ENCODE measurements at places on chromosomes 16 and 17.

GRCh38 chr16:29734786-29735185 lies 11.0 kb downstream of the C16orf54 start:
- DNase-seq, result no peak

- no peak for DNase-seq
Observed at GRCh38 chr17:70857351-70857750, 688.0 kb downstream of the KCNJ2 start.

GRCh38 chr16:2496223-2497115 lies 17.3 kb upstream of the ATP6V0C start:
- DNase-seq, result no peak

GRCh38 chr16:27361987-27362386 lies 40.0 kb upstream of the IL21R start:
- no peak for DNase-seq

DNA sequence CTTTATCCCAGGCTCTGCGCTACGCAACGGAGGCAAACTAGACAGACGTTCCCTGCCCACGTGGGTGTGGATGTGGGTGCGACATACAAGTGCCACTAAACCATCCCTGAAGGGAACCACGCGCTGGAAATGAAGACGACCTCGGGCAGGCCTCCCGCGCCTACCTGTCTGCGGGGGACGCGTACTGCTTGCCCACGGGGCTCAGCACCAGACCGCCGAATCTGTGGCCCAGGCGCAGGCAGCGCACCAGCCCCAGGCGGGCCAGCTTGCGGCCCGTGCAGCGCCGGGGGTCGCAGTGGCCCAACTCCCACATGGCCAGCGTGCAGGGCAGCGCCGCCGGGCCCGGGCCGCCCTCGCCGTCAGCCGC lies 480 bp downstream of the TSR3 start:
- DNase-seq, result no peak

DNA sequence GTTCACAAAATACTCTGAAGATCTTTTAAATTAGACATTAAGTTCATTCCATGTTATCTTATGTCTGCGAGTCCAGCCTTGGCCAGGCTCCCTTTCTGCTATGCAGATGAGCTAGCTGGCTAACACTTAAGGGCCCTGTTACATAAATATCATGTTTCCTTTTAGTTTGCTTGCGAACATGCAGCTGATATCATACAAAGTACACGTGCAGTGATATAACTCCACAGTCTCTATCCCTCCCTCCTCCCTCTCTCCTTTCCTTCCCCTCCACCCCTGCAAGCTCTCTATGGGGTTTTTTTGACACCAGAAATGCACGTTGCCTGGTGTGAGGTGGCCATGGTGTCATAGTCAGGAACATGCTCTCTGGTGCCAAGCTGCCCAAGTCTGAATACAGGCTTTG lies 46.1 kb downstream of the ARHGAP17 start:
- DNase-seq, result no peak

DNA sequence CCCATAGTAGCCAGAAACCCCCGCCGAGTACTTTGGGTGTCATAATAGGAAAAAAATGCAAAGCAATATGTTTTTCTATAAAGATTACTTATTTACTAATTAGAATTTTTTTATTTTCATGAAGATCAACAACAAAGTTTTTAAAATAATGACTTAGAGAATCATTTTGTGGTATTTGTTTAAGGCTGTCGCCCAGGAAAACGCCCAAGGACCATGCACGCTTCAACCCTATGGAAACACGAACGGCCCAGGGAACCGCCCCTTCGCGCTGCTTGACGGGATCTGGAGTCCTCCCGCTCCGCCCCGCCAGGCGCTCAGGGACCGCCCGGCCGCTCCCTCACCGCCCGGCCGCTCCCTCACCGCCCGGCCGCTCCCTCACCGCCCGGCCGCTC lies 408 bp upstream of the KPNA2 start:
- DNase-seq, result peak; percentile 86

- DNase-seq, result no peak
Observed at GRCh38 chr16:27340654-27341053, 26.9 kb downstream of the IL4R start.

DNA sequence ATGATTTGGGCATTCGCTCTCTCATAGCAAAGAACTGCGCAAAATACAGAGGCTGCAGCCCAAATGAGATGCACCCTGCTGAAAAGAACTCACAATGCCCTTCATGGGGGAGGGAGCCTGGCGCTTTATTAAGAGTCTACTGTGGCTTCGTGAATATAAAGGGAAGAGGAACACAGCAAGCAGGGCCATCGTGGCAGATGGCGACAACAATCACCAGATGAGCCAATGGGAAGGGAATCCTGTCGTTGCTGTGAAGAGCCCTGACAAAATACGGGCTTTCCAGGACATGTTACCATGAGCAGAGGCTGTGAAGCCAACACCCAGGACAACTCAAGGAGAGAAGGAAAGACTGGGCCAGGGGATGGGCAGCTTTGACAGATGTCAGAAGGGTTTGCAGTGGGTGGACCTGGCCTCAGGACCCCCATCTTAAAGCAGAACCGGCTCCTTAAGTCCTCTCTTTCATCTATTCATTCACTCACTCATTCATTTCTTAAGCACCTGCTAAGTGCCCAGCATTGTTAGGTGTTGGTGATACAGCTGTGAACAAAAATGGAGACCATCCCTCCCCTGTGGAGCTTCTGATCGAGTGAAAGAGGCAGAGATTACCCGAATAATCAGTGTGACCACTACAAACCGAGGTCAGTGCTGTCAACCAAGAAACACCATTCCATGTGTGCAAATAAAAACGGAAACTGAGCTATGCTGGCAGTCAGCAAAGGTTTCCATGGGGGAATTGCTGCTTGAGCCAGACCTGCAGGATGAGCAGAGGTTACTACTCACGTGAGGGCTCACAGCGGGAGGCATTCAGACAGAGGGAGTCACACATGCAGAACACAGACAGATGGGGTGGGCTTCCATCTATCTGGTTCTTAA lies 125.8 kb downstream of the DYNLRB2 start:
- DNase-seq, result no peak

GRCh38 chr16:56102183-56102686 lies 89.1 kb upstream of the GNAO1 start:
- no peak for DNase-seq

DNA sequence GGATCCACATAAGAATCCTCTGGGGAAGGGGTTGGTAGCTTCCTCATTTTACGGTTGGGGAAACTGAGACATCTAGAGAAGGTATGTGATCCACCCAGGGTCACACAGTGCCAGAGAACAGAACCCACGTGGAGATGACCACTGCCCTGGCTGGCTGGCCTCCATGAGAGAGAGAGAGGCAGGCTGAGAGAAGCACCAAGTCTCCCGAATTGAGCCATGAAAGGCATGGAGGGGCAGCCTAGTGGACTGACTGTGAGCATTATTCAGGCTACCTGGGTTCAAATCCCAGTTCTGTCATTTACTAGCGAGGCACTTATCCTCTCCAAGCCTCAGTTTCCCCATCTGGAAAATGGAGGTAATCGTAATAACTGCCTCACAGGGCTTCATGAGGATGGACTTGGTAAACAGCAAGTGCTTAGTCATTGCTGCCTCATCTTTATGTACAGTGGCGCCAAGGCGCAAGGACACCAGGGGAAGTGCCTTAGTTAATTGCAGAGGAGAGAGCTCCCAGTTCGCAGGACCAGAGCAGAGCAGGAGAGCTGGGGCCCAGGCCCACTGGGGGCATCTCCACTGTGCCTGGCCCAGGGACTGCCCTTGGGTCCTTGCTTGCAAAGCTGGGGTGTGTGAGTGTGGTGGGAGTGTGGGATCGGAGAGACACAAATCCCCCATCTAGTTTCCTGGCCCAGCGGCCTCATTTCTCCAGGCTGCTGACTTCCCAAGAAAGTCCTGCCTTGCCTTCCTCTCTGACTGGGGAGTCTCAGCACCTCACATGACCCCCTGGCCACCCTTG lies 61.2 kb downstream of the SNX20 start:
- no peak for DNase-seq

DNA sequence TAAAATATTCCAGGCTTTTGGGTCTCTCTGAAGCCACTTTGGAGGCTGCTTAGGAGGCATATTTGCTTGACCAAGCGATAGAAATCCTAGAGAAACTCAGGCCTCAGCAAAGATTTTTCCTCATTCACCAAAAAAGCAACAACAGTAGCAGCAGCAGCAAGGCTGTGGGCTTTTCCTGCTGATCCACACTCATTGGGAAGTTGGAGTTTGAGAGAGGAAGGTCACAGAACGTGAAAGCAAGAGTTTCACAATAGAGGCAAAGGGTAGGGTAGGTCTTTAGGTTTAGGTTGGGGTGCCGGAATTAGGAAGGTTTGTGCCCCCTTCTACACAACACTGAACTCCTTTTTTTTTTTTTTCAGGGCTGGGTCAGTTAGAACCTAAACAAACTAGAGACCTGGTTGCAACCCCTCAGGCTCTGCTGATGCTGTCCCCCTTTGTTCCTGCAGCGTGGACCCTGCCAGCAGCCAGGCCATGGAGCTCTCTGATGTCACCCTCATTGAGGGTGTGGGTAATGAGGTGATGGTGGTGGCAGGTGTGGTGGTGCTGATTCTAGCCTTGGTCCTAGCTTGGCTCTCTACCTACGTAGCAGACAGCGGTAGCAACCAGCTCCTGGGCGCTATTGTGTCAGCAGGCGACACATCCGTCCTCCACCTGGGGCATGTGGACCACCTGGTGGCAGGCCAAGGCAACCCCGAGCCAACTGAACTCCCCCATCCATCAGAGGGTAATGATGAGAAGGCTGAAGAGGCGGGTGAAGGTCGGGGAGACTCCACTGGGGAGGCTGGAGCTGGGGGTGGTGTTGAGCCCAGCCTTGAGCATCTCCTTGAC lies 2.0 kb downstream of the TMUB2 start:
- DNase-seq, result no peak

GRCh38 chr16:23608194-23608593 lies 12.1 kb upstream of the NDUFAB1 start:
- DNase-seq, result no peak

DNA sequence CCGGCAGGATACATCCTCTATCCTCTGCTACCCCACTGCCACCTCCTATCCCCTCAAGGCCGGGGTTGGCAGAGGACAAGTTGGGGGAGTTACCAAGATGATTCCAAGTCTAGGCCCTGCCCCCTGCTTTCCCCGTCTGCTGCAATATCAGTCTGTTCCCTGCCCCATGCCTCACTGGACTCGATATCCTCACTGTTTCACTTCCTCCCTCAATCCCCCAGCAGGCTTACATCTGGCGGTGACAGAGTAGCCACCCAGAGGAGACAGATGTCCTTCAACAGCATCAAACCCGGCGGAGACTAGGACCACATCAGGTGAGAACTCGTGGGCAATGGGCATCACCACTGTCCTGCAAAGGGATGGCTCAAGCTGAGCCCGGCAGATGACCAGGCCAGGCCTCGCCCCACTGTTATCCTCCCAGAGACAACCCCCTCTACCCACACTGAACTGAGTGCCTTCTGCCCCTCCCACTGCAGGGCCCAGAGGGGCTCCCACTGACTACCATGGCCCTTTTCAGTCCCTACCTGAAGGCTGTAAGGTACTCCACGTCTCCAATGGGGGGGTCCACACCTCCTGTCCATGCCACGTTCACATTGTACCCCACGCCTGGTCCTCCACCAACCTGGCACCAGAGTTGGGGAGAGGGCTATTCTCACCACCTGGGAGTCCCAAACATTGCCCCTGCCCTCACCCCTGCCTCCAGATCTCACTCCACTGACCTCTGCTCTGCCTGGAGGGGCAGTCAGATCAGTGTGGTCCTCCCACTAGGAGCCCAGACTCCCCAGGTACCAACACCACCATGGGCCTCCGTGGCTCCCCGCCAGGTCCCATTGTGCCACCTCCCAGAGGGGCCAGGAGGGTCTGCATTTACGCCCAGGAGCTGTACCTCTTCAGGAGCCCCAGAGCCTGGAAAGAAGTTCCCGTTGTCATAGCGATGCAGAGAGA lies 9.6 kb downstream of the G6PC3 start:
- DNase-seq, result no peak

- DNase-seq, result no peak
Observed at GRCh38 chr16:18958621-18959029, 25.1 kb upstream of the TMC7 start.

DNA sequence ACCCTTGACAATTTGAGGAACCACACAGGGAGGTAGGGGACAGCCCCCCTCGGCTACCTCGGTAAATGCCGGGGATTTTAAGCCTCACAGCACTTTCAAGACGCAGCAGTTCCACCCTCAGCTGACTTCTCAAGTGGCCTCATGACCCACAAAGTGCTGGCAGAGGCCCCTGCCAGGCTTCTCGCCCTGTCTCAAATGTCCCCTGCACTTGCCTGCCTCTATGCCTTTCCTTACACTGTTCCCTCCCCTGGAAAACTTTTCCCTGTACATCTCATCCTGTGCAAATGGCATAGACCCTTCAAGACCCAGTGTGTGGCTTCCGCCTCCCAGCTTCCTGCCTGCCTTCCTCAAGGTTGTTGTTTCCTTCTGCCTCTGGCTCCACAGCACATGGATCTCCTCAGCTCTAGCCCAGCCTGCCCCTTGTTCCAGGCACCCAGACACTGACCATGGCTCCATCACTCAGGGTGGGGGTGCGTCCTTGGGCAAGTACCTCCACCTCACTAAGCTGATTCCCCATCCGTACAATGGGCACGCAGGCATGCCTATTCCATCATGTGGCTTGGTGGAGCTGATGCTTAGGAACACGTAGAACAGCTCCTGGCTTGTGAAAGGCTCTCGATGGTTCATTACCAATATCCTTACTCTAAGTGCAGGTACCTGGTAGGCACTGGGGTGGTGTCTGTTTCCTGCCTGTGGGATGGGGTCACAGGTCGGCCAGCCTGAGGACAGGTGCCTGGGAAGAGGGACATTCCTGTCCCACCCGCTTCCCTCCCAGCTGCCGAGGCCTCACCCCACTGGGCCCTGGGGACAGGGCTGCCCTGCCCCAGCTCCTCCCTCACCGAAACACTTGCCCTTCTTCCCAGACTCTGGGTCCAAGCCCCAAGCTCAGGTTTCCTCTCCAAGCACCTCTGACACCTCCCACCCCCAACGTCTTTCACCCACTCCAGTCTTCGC lies 24.0 kb downstream of the MMP15 start:
- no peak for DNase-seq

- no peak for DNase-seq
Observed at GRCh38 chr17:44909681-44910144, 5.6 kb downstream of the GFAP start.

DNA sequence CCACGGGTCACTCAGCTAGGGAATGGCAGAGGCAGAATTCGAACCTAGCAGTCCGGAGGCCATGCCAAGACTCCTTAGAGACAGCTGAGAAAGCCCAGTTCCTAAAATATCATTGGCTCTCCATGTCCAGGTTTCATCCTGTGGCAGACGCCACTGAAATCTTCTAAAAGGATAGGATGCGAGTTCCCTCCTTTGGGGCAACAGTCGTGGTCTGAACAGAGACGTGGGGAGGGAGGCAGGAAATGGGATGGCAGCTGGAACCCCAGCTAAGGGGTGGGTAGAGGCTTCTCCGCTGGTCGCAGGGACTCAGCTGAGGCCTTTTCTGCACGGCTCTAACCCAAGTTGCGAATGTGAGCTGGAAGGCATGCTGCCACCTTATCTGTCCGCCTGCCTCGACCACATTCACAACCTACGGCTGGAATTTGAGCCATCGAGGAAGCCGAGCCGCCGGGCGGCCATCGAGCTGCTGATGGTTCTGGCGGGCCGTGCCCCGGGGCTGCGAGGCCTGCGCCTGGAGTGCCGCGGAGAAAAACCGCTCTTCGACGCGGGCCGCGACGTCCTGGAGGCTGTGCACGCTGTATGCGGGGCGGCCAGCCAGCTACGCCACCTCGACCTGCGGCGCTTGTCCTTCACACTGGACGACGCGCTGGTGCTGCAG lies 1.9 kb upstream of the HSF4 start:
- no peak for DNase-seq

Data from activated T-cell treated with anti-CD3 and anti-CD28 coated beads for 24 hours (primary cell).